ENCODE measurements at places on chromosomes 1 and 21.

- DNase-seq: no peak
Measured at GRCh38 chr1:115469703-115470476, 131.8 kb upstream of the NGF start.

DNA sequence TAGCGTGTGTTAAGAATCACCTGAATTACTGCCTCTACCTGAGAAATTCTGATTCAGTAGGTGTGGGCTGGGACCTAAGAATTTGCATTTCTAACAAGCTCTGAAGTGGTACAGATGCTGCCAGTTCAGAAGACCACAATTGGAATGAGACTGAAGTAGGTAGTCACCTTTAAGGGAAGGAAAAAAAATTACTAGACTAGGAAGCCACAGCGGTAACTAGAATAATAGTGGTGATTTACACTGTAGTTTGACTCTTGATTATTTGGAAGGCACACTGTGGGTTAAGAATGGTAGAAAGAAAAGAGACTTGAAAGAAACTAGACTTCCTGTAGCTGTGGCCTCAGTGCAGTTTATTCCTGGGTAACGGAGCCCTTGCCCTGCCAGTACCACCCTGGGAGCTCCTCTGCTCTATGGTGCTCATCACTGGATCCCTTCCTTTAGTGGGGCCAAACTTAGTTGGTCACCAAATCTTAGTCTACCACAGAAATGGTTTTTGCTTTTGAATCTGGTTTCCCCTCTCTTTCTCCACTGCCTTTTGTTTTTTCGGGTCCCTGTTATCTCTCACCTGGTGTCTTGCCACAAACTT, 43.6 kb downstream of the ARID1A start:
- no peak for DNase-seq

GRCh38 chr1:202162418-202163280, 2.2 kb upstream of the PTPN7 start:
- DNase-seq: no peak

- DNase-seq: peak; percentile 4
Measured at GRCh38 chr1:229557913-229558414, 543 bp downstream of the ABCB10 start.

- no peak for DNase-seq
Measured at GRCh38 chr1:100955322-100955721, 59.4 kb downstream of the SLC30A7 start.

DNA sequence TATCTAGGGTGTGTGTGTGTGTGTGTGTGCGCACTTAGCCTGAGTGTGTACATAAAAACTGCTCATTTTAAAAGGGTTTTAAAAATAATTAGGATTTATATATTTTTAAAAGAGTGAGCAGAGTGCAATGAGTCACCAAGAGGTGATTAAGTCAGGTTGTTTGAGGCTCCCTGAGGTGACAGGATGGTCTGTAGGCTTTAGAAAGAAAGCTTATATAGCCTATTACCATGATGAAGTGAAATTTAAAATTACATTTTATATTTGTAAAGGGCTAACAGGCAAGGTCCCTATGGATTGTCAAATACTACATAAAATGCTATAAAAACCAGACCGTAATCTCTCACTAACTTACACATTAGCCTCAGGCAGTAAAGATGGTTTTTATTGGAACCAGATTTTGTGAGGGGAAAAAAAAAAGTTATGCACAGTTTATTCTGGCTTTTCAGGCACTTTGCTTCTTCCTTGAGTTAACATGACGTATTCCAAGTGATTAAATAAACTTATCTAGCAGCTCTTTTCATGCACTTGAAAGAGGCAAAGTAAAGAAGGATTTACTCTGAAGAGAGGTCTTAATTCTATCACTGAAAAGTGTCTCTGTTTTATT, 711.7 kb upstream of the PTBP2 start:
- DNase-seq: no peak

- DNase-seq: no peak
Measured at GRCh38 chr21:37227071-37228002, 39.8 kb downstream of the VPS26C start.

- no peak for DNase-seq
Measured at GRCh38 chr1:160376525-160377131, 9.8 kb downstream of the NHLH1 start.

- DNase-seq: no peak
Measured at GRCh38 chr21:41247561-41248545, 68.7 kb upstream of the FAM3B start.

DNA sequence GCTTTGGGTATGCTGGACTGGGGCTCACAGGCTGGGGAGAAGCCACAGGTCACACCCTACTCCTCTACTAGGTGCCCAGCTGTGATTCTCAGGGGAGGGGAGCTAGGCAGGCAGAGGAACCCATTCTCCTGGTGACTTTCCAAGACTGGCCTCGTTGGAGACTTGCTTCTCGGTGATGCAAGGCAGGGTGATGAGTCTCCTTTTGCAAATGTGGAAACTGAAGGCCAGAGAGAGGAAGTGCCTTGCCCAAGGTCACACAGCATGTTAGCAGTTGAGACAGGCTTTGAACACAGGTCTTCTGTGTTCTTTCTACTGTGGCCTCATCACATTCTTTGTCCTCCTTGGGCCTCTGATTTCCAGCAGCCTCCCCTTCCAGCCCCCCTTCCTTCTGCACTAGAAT, 20.5 kb upstream of the C1QA start:
- no peak for DNase-seq

GRCh38 chr21:17370916-17371315, 141.9 kb upstream of the CXADR start:
- no peak for DNase-seq

DNA sequence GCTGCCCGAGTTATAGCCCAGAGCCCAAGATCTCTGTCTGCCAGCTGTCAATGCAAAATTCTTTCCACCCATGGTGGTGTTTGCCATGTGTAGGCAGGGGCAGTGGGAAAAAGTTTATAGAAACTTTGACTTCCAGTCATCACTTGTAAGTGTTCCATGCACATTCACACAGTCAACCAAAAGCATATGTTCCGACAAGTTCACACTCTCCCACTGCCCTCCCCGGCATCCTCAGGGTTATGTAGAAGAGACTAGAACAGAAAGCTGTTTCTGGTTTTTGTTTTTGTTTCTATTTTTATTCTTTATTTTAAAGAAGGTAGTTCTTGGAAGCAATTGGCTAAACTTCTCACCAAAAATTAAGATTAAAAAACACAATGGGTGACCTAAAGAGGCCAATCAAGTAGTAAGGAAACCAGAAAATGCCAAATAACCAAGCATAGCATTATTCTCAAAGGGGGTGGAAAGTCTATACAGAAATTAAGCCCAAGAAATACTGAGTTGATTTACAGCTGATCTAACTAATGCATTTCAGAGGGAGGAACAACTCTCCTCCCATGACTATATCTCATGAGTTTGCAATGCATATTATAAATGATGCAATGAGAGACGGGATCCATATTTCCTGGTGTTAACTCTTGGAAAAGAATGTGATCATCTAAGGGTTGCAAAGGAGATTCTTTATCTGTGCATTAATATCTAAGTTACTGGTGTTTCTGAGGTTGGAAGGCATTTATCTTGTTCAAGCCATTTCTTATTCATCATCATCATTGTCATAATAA, 91.5 kb upstream of the ETS2 start:
- DNase-seq: no peak

- no peak for DNase-seq
Measured at GRCh38 chr1:20403423-20404145, 82.4 kb downstream of the CAMK2N1 start.

DNA sequence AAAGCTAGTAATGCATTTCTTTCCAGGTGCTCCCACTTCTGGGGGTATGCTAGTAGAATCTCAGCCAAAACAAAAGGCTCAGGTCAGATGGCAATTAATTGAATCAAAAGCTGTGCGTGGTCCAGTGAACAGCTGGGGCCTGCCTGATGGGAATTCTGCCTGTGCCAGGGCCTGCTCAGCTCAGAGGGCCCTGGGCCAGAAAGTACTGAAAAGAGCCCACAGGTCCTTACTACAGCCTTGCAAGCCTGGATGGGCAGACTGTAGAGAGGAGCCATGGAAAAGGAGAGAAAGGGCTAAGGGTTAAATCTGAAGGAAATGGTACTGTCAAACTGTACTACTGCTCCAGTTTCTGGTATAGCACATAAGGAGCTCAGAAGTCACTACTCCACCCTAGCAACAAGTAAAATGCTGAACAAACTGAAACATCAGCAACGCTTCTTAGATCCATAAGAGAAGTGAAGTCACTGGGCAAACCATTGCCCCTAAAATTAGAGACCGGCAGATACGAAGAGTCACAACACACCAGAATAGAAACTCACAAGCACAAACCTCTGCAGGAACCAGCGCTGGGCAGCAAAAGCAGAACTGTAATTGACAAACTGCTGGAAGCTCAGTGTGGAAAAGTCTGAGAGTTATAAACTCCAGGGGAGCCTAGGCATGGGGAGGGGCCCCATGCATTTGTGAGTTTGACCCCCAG, 121.1 kb upstream of the SYT6 start:
- no peak for DNase-seq

DNA sequence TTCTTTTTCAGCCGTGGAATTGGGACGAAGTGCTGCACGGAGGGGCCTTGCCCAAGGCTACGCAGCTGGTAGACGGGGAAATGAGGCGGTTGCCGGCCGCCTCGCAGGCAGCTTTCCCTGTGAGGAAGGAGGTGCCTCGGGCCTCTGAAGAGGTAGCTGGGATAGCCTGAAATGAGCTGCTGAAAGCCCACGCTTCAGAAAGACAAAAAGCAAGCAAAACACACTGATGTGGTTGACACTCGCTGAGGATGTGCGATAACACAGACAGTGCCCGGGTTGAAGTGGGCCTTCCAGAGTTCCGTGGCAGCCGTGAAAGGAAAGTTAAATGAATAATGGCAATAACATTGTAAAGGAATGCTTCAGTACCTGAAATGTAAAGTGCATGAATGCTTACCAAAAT, 47.2 kb downstream of the S1PR1 start:
- no peak for DNase-seq

DNA sequence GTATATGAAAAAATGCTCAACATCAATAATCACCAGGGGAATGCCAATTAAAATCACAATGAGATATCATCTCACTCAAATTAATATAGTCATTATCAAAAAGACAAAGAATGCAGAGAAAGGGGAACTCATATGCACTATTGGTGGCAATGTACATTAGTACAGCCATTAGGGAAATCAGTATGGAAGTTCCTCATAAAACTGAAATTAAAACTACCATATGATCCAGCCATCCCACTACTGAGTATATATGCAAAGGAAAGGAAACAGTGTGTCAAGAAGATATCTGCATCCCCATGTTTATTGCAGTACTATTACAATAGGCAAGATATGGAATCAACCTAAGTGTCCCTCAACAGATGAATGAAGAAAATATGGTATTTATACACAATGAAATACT, 32.1 kb upstream of the TEKT2 start:
- no peak for DNase-seq

DNA sequence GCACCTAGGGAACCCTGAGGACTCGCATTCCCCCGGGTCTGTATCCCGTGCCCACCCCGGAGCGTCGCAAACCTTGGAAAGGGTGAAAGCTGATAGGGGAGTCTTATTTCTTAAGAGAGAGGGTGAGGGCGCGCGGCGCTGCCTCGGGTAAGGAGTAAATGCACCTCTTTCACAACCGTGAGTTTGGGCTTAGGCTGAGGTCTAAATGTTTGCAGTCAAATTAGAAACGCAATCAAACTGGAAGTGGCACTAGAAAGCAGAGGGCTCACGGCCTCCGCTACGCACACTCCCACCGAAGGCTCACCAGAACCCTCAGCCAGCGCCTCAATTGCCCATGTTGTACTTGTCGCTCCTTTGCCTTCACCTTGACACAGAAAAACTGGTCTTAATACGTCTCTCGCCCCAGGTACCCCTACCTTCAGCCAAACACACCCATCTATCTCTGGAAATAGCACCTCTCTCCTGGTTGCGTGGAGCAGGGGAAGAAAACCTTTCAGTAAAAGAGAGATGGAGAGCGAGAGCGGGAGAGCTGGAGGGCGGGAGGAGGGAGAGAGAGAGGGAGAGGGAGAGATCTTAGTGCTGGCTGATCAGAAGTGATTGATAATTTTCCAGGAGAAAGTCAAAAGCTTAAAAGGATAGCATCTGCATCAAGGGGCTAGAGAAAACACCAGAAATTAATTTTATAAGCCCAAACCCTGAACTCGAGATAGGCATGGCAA, 1.7 kb upstream of the HLX start:
- DNase-seq: no peak

- no peak for DNase-seq
Measured at GRCh38 chr1:205766570-205766969, 8.7 kb downstream of the RAB29 start.

- no peak for DNase-seq
Measured at GRCh38 chr1:155813672-155814071, 43.3 kb downstream of the GON4L start.

DNA sequence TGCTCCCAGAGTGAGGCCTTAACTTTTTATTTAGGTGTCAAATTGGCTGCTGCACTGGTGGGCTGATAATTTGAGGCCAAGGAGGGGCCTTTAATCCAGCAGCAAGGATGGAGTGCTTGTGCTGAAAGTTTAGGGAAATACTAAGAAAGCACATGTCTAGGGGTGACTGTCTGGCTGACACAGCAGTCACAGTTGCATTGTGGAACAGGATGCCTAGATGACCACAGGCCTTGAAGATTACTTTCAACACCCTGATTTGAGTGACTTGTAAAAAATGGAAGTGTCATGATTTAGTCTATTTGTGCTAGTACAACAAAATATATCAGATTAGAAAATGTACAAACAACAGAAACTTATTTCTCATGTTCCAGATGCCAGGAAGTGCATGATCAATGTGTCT, 57.7 kb downstream of the ZNF697 start:
- no peak for DNase-seq

- no peak for DNase-seq
Measured at GRCh38 chr21:45479691-45480675, 62.3 kb downstream of the SLC19A1 start.

GRCh38 chr1:19432943-19433718, 52.2 kb downstream of the CAPZB start:
- DNase-seq: no peak

All from stimulated activated CD8-positive, alpha-beta memory T cell treated with anti-CD3 and anti-CD28 coated beads, Interleukin-15, amount 100 ng/mL, for 4 hours (primary cell).